ENCODE measurements at places on chromosomes 1 and 21.

- DNase-seq = no peak
Measured at GRCh38 chr1:63674238-63674864, 81.1 kb downstream of the PGM1 start.

GRCh38 chr1:226603022-226603857 is 54.7 kb downstream of the STUM start:
- no peak for DNase-seq

GRCh38 chr1:25621876-25622275 is 5.3 kb downstream of the MAN1C1 start:
- no peak for DNase-seq

DNA sequence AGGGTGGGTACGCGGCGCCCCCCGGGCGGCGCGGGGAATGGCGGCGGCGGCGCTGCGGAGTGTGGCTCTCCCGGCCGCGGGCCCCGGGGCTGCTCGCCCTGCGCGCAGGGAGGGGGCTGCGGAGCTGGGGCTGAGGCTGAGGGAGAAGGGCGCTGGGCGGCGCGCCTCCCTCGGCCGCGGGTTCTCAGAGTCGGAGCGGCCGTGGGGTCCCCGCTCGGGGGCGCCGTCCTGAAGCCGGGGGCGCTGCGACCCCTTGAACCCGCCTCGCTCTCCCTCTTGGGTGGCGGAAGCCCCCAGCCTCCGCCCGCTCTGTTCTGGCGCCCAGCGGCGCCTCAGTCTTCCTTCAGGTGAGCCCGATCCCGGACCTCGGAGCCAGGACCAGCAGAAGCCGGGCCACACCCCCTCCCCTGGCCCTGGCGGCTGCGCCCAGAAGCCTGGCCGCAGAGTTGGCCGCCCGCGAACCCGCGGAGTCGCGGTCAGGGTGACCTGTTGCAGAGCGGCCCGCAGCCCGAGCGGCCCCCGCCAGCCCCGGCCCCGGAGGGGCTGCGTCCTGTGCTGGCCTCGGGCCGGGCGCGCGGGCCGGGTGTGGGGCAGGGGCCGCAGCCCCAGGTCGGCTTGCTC is 532 bp downstream of the RALGPS2 start:
- no peak for DNase-seq

DNA sequence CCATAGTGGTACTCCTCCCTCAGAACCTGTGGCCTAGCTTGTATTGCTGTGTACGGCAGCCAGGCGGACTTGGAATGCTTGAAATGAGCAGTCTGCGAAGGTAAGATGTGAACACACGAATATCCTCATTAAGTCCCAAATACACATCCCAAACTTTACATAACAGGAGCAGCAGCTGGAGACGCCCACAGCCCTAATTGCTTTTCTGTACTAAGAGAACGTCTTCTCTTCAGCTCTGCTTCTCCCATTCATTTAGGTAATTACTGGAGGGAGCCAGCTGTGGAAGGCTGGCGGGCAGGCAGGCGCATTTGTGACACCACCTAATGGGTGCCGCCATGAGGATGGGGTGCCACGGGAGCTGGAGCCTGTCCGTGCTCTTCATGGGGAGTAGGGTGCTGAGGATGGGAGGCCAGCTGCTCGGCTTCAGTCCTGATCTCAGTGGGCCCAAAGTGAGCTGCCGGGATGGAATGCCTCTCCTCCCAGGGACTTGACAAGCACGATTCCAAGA is 66.6 kb upstream of the POU3F1 start:
- no peak for DNase-seq

- no peak for DNase-seq
Measured at GRCh38 chr21:36199021-36199420, 42.4 kb downstream of the DOP1B start.

- no peak for DNase-seq
Measured at GRCh38 chr21:43703035-43703880, 15.7 kb upstream of the PDXK start.

DNA sequence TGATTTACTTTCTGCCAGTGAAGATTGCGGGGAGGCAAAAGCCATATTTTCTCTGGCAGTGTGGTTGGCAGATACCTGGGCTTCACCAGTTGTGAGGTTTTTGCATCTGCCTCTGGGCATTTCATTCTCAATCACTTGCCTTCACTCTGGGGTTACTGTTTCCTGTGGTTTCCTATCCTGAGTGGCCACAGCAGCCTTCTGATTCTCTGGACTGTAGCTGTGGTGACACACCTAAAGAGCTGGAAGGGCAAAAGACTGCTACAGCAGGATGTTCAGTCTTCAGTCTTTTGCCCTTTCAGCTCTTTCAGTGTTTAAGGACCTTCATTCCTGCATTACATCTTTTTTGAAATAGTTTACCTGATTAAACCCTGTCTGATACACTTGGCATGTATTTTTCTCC is 50.5 kb upstream of the GPR52 start:
- DNase-seq = no peak

DNA sequence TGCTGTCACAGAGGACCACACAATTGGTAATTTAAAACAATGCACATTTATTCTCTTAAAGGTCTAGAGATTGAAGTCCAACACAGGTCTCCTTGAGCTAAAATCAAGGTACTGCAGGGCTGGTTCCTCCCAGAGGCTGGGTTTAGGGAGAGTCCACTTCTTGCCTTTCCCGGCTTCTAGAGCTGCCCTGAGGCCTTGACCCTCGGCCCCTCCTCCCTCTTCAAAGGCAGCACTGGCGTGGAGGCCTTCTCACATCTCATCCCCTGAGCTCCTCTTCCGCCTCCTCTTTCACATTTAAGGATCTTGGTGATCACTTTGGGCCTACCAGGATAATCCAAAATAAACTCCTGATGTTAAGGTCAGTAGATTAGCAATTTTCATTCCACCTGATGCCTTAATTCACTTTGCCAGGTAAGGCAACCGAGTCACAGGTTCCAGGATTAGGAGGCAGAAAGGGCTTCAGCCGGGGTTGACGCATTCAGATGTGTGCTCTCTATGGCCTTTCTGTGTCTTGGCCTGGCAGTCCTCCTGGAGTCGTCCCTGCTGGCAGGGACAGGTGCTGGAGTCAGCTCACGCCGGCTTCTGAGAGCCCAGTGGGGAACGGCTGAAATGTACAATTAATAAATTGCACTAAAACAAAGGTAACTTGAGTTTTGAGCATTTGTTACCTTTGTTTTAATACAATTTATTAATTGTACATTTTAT is 61.2 kb upstream of the ABCG1 start:
- no peak for DNase-seq

DNA sequence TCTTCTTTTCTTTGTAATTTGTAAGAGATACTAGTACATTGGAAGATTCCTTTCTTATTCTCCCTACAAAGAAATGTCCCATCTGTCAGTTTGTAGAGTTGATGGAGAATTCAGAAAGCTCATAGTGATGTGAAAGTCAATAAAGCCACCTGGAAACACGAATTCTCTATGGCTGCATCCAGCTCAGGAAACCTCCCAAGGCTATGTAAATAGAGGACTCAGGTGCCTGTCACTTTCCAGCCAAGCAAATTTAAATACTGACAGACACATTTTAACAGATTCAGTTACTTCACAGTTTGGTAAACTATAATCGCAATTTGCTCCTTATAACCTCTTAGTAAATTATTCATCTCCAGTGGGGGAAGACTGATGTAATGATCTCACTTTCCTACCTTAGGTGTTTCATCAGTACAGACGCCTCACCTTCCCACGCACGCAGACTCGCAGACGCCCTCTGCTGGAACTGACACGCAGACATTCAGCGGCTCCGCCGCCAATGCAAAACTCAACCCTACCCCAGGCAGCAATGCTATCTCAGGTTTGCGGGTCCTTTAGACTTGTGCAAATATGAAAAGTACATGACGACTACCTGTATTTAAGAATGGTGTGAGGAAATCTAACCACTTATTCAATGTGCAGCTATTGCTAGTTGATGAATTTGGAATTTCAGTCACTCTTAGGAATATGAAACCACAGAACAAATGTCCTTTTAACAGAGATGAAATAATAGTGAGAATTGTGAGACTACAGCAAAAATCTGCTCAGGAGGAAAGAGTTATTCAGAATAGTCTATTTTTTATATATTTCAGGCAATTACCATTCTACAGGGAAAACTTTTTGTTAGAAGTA is 60.6 kb downstream of the PTPRC start:
- DNase-seq = peak; percentile 74

DNA sequence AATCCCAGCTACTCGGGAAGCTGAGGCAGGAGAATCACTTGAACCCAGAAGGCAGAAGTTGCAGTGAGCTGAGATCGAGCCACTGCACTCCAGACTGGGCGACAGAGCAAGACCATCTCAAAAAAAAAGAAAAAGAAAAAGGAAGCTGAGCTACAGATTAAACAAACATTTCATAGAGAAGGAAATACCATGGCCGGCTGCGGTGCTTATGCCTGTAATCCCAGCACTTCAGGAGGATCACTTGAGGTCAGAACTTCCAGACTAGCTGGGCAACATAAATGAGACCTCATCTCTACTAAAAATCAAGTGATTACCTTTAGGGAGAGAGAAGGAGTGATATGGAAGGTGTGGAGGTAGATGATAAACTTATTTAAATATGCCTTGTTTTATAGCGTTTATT is 14.0 kb upstream of the CFAP126 start:
- DNase-seq = no peak

DNA sequence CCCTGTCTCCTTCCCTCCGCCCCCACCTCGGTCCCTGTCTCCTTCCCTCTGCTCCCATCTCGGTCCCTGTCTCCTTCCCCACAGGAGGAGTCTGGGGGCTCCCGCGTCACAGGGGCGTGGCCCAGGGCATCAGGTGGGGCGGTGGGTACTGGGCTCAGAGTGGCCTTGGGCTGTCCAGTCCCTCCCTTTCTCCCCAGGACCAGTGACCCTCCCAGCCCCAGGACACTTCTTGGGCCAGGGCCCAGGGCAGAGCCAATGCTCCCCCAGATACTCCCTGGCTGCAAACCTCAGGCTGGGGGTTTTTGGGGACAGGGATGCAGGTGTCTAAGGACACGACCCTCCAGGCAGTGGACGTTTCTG is 6.8 kb upstream of the RNF223 start:
- DNase-seq = no peak

GRCh38 chr1:99565606-99566289 is 80.2 kb upstream of the PALMD start:
- no peak for DNase-seq

DNA sequence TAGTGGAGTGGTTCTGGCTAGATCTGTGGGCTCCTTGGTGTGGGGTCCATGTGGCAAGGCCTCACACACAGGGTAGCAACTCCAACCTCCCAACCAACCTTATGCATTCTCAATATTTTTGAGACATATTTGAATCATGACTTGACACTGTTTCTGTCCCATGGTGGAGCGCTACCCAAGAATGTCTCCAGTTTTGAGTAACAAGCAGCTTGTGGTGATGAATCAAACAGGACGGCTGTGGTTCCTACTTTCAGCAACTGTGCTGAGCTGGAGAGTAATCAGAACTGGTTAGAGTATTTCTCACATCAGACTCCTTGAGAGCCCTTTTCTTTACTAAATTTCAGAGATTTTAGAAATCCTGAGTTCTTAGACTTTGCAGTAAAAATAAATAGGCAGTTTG is 3.1 kb downstream of the LCE3D start:
- no peak for DNase-seq

DNA sequence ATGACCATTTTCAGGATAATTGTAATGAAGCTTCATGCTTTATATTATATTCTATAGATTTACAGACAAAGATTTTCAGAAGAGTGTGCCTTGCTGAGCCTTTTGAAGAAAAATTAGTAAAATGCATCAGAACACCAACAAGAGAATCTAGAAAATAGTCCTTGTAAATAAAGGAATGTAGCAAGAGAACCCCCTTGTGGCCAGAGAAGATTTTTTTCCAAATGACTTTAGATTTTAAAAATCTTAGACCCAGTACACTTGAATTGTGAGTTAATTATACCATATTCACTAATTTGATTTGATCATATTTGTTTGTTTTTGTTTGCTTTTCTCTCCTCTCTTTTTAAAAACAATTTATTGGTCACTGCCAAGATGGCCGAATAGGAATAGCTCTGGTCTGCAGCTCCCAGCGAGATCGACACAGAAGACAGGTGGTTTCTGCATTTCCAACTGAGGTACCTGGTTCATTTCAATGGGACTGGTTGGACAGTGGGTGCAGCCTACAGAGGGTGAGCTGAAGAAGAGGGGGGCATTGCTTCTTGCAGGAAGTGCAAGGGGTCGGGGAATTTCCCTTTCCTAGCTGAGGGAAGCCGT is 12.8 kb upstream of the IFI44L start:
- no peak for DNase-seq

DNA sequence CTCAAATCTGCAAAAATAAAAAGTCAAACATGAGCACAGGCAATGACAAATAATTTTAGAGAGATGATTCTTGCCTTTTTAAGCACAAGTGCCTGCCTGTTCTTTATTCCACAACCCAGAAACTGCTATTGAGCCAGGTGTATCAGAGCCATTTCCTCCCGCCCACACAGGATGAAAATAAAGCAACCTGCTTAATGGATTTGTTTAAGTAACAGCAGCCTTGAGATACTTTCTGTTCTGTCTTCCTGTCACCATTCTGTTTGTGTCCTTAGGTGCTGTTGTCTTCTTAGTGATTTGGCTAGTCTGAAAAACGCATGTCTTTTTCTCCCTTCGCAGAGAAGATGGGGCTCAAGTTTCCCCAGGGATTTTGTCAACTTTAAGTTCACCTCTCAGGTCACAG is 11.4 kb downstream of the RPE65 start:
- no peak for DNase-seq

DNA sequence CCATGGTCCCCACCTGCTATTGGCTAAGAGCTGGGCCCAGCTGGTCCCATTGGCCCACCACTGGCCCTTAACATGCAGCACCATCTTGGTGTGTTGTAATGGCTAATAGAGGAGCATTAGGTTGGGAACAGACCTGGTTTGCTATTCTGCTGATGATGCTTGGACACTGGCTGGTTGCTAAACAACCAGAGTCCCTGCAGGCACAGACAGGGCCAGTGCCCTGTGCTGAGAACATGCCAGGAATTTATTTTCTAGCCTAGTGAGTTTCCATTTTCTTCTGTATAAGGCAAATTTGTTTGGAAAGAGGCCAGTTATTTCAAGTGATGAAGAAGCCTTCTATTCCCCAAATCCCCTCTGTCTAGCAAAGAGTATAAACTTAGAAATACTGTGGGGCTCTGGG is 42.9 kb upstream of the TDRD10 start:
- DNase-seq = no peak

GRCh38 chr1:43947874-43948437 is 1.2 kb downstream of the IPO13 start:
- DNase-seq = no peak

GRCh38 chr21:25619198-25619597 is 11.9 kb upstream of the MRPL39 start:
- DNase-seq = no peak

GRCh38 chr1:5891137-5891536 is 101.1 kb downstream of the NPHP4 start:
- DNase-seq = no peak

- DNase-seq = no peak
Measured at GRCh38 chr1:112285746-112286145, 110.3 kb upstream of the CTTNBP2NL start.

- no peak for DNase-seq
Measured at GRCh38 chr1:228350831-228351781, 55.5 kb downstream of the TRIM11 start.

DNA sequence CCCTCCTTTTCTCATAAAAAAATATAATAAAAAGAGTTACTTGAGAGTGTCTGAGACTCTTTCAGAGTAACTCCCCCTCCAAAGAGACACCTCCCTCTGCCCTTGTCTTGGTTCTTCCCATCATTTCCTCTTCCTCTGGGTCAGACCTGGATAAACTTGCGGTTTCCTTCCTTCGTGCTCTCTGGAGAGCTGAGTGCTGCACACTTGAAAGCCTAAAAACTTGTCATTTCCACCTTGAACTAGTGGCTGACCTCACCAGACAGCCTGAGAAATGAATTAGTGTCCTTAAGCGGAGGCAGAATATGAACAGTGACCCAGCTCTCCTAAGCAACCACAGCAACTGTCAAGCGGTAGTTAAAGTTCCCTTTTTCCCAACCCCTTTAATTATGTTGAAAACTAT is 88.4 kb upstream of the PROX1 start:
- no peak for DNase-seq
